CD4-positive, alpha-beta T cell treated with Interleukin-6 for 4 hours (primary cell): ENCODE measurements at places on chromosomes 1 and 21.

DNA sequence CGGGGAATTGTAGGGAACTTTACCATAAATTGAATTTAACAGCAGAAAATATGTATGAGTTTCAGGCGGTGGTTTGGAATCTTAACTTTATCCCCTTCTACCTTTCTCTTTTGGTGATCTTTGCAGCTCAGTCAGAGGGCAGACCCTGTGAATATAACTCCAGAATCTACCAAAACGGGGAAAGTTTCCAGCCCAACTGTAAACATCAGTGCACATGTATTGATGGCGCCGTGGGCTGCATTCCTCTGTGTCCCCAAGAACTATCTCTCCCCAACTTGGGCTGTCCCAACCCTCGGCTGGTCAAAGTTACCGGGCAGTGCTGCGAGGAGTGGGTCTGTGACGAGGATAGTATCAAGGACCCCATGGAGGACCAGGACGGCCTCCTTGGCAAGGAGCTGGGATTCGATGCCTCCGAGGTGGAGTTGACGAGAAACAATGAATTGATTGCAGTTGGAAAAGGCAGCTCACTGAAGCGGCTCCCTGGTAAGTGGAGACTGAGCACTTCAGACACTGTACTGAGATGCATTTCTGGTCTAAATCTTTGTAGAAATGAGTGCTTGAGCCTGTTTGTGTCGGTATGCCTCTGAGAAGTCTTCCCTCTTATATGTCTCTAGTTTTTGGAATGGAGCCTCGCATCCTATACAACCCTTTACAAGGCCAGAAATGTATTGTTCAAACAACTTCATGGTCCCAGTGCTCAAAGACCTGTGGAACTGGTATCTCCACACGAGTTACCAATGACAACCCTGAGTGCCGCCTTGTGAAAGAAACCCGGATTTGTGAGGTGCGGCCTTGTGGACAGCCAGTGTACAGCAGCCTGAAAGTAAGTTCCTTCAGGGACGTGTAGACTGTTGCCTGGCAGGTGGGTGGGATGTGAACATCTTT is 1.5 kb downstream of the CCN1 start:
- no peak for DNase-seq

GRCh38 chr1:20282533-20282932 is 8.1 kb upstream of the VWA5B1 start:
- no peak for DNase-seq

DNA sequence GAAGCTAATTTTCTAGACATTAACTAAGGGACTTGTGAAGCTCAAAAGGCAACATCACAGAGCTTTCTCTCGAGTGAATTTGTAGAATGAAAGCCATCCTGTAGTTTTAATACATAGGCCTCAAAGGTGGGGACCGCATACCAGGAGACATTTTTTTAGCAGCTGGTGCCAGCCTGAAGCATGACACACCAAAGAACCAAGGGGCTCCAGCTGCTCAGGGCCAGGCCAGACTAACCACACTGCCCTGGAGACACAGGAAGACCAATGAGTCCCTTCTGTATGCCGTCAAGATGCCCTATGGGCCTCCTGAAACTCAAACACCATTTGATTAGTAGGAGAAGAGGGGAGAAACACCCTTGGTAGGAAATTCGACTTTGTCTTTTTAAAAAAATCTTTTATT is 113.9 kb upstream of the CACNA1E start:
- no peak for DNase-seq

DNA sequence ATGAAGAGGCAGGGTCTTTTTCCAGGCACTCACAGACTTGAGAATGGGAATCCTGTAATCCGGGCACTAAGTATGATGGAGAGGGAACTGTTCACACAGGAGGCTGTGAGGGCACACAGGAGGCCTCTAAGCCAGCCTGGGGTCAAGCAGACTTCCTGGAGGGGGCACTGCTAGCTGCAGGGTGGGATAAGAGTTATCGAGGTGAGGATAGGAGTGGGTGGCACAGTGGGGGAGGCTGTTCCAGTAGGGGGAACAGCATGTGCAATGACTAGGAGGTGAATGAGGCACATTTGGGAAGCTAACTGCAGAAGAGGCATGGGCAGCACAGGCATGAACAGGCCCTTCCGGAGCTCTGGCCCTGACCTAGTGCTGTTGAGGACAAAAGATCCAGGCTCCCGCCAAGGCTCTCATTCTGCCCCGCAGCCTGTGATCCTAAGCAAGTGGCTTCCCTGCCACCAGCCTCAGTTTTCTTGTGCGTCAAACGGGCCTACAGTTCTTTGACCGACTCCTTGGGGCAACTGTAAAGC is 216.7 kb downstream of the TRABD2B start:
- DNase-seq, result no peak

DNA sequence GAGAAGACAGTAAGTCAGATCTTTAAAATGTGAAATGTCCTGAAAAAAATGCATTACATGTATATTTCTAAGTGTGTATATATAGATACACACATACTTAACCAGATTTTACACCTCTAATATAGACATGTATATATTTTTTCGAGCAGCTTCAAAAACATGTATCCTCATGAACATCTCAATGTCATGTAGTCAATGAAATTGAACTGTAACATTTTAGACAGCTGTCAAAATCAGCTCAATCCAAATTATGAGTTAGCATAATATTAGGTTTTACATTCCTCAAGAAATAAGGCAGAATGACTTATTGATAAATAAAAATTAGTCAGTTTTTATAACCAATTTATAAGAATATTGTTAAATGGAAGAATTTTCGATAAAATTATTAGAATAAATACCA is 665.7 kb downstream of the BRINP3 start:
- DNase-seq, result no peak

- no peak for DNase-seq
These were observed 3.6 kb downstream of the ACKR1 start for GRCh38 chr1:159208175-159208825.

DNA sequence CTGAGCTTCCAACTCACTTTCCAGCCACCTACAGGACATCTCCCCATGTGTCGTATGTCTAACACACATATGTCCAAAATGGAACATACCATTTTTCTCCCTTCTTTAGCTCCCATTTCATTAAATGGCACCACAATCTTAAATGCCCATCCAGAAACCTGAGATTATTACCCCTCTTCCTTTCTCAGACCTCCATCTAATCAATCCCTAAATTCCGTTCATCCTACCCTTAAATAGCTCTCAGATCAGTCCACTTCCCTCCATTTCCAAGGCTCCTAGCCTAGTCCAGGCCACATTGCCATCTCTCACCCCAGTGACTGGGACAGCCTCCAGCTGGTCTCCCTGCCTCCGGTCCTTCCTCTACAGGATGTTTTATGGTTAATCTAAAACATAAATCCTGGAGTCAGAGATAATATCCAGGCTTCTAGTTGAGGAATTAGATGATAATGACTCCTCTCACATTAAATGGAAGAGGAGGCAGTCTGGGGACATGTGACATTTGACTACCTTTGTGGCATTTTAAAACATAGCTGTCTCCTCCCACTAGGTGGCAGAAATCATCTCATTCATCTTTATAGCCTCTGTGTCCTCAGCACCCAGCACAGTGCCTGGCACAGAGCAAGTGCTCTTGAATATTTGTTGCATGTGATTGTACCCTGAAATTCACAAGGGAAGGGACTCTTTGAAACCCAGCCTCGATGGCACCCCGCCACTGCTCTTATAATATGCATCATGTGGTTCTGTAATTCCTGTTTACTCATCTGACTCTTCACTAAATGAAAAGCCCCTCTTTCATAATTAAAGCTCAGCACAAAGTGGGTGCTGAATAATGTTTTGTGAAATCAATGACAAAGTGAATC is 102.3 kb downstream of the TMEM53 start:
- peak; percentile 30 for DNase-seq

- no peak for DNase-seq
These were observed 83.2 kb upstream of the PAPPA2 start for GRCh38 chr1:176379626-176380339.

DNA sequence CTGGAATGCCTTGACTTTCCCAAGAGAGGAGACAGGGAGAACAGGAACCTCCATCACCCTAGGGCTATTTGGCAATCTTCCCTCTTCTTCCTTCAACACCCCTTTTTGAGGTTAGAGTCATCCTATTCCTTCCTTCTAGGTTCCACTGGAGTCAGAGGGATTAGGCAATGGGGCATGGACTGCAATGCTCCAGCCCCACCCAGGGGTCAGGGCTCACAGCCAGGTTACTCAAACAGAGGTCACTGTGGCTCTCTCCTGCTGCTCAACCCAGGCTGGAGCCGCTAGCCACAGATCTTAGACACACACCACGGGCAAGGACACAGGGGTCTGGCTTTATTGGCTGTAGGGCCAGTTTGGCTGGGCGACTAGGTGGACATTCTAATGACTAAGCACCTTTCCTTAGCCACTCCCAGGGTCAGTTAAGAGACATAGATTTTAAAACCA is 145.5 kb upstream of the NRIP1 start:
- no peak for DNase-seq

- no peak for DNase-seq
These were observed 87.6 kb downstream of the GLIS1 start for GRCh38 chr1:53651356-53651755.

GRCh38 chr1:84859866-84860265 is 33.1 kb downstream of the LPAR3 start:
- no peak for DNase-seq

DNA sequence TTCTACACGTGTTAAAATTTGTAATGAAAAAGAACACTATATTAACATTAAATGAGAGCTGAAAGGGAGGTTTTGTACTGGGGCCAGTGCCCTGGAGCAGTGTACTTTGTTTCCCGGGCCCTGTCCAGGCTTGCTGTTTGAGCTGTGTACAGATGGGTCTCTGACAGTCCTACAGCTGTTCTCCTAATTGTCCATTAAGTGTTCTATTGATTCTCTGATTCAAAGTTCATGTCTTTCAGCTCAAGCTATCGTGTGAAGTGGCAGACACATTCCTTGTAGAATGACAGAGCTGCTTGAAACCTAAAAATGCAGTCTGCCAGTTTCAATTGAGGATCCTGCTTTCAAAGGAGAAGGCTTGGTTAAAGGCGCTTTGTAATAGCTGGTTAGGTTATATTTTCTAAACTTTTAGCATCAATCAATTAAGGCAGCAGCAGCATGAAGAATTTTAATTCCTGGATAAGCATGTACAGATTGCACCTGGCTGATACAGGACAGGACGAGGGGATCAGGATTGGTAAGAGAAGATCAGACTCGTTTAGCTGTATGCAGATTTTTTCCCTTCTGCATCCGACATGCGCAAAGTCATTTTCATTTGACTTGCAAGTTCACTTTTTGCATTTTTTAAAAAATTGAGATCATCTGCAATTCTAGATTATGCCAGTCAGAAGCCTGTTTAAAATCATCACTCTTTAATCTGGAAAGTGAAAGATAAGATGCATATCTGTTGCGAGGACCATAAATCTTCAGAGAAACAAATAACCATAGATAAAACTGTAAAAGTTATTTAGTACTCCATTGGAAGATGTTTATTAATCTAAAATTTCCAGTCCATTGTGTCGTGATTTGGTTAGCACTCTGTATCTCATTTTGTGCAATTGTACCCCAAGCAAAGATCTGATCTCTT is 98.5 kb downstream of the ATG4C start:
- DNase-seq, result no peak

GRCh38 chr1:90319918-90320317 is 325.0 kb downstream of the ZNF326 start:
- no peak for DNase-seq

DNA sequence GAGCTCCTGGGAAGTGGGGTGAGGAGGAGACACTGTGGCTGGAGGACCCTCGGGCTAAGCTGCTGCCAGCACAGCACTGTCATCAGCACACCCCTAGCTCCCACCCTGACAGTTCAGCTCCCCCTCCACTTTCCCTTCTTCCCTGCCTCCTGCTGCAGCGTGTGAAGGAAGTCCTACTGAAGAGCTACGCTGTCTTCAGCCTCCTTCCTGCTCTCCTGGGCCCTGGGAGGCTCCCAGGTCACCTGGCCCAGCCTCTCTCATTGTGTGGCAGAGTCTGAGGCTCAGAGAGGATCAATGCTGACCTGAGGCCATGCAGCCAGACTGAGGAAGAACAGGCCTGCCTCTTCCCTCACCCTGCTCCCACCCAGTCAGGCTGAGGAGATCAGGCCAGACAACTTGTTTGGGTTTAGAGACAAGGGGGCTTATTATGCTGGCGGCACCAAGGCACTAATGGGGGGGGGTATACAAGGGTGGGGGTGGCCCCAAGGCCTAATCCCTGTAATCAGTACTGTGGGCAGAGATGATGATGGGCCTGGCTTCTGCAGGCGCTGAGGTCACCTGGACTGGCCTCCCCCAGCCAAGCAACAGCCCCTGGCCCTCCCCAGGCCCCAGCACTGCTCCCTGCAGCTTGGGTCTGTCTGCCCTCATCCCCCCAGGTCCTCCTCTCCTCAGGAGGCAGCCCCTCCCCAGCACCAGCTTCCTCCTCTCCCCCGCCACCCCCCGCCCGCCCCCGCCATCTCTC is 9.1 kb downstream of the NES start:
- no peak for DNase-seq

- no peak for DNase-seq
These were observed 62.6 kb upstream of the CLDN14 start for GRCh38 chr21:36542312-36543101.

DNA sequence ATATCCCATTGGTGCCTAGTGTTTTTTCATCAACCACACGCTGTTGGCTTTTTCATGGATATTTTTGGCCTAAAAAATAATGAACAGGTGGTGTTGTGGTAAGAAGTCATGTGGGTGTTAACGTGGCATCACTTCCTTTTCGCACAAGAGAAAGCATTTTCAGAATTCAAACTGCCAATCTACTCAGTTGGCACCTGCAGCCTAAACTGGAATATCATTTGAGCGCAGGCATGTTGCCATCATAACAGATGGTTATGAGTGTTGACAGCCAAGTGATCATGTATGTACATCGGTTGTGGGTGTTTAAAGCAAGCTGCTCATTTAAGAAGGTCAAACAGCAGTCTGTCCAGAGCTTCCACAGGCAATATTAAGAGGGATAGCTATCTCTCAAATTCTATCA is 1963.0 kb downstream of the NCAM2 start:
- no peak for DNase-seq

DNA sequence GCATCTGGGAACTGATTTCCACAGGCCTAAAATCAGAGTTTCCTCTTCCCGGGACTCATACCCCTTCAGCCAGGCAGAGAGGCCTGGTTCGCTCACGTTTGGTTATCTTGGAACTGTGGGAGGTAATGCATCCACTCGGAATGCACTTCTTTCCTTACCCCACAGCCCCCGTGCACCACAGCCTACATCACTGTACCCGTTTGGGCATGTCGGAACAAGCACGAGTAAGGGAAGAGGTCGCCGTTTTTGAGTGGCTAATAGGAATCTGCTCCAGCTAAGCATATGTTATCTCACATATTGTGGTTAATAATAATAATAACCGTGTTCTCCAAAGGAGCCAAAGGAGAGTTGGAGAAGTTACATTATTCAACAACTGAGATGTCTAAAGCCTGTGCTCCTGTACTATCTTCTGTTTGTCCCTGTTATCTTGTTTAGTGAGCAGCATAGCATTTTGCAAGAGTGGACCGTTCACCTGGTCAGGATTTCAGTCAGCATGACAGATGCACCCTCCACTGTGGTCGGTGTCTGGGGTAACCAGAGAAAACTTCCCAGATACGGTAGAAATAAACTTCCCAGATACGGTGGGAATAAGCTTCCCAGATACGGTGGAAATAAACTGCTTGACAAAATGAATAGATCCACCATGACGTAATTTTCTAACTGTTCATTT is 198.6 kb downstream of the SDCCAG8 start:
- DNase-seq, result no peak

GRCh38 chr1:4494558-4494957 is 159.9 kb upstream of the AJAP1 start:
- no peak for DNase-seq

GRCh38 chr1:54317084-54317483 is 89.1 kb downstream of the SSBP3 start:
- no peak for DNase-seq

GRCh38 chr21:34802180-34802899 is 133.5 kb downstream of the CLIC6 start:
- DNase-seq, result no peak

GRCh38 chr21:16159213-16159970 is 429.6 kb downstream of the USP25 start:
- no peak for DNase-seq
